ENCODE measurements at places on chromosomes 1 and 21.
A peak's percentile ranks its signal among the peaks of the same experiment; 100 is the strongest.

GRCh38 chr1:17485281-17485680 is 45.8 kb upstream of the RCC2 start:
- DNase-seq, result no peak

DNA sequence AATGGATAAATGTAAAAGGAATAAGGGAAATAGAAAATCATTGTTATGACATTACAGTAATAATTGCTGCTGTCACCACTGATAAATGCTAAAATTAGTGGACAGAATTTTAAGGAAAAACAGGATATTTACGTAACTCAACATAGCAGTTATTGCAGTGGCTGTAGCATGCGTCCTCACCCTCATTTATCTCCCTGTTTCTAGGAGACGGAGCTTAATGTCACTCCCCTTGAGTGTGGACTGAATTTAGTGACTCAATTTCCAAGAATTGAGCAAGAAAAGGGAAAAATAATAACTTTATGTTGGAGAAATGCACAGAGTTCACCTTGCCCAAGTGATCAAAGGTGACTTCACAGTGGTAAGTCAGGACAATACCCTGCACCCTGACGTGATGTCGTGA is 33.3 kb upstream of the COL18A1 start:
- no peak for DNase-seq

DNA sequence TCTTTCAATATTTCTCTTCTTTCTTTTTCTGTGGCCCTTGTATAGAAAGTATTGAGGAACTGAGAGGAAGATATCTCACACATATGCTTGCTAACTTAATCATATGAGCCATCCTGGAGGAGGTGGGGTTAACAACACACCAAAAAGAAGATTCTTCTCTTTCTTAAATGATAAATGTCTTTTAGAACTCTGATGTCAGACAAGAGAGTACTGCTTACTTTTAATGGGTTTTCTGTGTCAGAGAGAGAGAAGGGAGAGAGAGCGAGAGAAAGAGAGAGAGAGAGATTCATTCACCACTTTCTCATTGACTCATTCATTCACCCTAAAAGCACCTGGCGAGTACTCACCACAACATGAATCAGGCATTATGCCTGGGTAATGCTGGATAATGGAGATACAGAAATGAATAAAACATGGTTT is 250.3 kb upstream of the SGIP1 start:
- DNase-seq, result peak; percentile 70

- no peak for DNase-seq
Measured at GRCh38 chr1:32151319-32151787, 28.1 kb upstream of the TXLNA start.

GRCh38 chr1:6249739-6250689 is 6.0 kb downstream of the HES3 start:
- no peak for DNase-seq

DNA sequence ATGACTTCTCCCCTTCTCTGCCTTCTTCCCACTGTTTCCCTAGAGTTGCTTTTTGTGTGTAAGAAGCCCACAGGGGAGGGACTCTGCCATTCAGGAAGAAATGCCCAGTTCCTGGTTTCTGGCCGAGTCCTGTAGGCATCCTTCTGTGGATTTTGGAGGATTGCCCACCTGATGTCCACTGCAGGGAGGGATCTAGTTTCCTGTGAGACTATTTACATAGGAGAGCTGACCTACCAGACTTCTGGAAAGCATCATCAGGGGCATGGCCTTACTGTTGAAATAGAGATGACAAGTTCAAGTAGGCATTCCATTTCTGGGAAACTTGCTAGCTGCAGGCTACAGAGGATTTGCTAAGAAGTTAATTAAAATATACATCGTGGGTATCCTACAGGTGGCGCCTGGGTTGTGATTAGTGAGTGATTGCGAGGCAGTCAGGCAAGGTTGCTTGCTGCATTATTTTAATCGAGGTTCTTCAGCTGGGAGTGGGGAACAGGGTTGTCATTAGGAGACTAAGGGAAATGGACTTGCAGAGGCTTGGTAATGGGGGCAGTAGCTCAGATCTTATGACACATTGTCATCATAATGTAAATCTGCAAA is 148.7 kb downstream of the HHAT start:
- DNase-seq, result no peak

- DNase-seq, result no peak
Measured at GRCh38 chr1:168199056-168199455, 20.3 kb downstream of the TIPRL start.

- DNase-seq, result no peak
Measured at GRCh38 chr1:238487931-238488330, 597.2 kb upstream of the ZP4 start.

- DNase-seq, result no peak
Measured at GRCh38 chr1:161792740-161793139, 26.6 kb downstream of the ATF6 start.

DNA sequence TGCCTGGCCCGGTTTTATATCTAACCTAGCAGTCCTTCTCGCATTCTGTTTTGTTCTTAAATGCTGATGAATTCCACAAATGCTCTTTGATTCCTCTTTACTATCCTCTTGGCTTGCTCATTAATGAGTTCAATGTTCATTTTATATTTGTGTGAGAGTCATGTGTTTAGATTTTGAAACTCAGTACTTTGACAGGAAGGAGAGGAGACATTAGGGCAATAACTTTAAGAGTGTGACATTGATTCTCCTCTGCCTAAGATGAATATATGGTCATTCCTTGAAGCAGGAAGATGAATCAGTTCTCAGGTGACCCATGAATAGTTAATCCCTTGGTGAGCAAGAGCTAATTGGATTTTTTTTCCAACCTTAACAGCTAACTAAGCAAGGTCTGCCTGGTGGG is 84.1 kb downstream of the MRPS6 start:
- no peak for DNase-seq

GRCh38 chr21:44568261-44568660 is 5.3 kb upstream of the KRTAP10-4 start:
- DNase-seq, result peak; percentile 31

DNA sequence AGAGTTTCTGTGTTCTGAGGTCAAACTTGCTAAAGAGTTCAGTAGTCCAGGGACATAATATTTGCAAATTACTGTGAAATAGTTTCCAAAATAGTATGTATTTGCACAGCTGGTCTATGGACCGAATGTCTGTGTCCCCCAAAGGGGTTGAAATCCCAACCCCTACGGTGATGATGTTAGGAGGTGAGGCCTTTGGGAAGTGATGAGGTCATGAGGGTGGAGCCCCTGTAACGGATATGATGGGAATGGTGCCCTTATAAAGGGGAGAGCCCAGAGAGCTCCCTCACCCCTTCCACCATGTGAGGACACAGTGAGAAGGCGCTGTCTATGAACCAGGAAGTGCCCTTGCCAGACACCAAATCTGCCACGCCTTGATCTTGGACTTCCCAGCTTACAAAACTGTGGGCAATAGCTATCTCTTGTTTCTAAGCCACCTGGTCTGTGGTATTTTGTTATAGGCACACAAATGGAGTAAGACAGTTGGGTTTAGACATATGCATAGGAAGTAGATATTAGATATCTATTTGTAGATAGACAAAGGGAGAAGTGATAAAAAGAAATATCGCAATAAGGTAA is 21.7 kb downstream of the RNF187 start:
- DNase-seq, result no peak

- no peak for DNase-seq
Measured at GRCh38 chr1:145796753-145797152, 27.1 kb downstream of the RNF115 start.

DNA sequence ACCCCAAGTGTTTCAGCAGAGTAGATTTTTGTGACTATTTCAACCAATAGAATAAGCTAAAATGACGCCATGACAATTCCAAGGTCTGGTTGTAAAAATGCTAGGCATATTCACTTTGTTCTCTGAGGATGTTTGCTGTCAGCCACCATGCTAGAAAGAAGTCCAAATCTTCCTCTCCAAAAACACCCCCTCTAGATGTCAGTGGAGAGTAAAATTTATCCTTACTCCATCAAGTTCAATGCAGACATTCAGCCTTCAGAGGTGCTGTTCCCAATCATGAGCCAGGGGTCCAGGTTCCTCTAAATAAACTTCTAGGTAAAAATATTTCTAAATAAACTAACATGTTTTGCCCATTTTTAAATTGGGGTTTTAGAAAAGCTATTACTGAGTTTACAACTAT is 395.4 kb upstream of the ADAMTS5 start:
- no peak for DNase-seq
